ENCODE measurements at places on chromosomes 4 and X.

DNA sequence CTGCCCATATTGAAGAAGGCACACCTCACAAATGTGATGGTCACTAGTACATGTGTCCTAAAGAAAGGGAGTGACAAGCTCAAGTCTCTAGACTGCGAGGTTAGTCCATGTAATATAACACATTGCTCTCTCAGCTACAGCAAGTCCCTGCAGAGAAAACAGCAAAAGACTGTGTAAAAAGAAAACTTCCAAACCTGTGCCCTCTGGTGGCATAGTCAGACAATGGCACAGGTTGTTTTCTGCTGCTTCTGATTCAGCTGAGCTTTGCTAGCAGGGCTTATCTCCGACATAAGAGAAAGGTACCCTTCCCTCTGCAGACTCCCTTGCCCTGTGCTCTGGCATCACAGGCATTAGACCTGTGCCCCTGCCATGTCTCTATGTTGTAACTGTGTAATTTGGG is 1.4 kb upstream of the SERPINA7 start:
- DNase-seq: no peak

- DNase-seq: no peak
Observed at GRCh38 chr4:183637461-183637860, 21.5 kb downstream of the RWDD4 start.

DNA sequence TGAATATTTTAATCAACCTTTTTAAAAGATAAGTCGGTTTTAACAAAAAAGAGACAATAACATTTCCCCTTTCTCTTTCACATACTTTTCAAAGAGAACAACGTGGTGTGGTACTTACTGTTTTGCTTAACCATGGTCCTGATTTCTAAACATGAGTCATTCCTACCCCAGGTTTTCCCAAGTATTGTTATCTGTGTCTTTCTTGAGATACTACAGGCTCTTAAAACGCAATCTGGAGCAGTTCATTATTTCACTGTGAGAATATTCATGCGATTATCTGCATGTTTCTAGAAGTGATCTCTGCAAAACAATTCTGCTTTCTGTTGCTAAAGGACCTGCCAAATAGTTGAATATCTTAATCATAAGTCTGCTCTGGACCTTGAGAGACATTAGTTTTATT is 127.3 kb downstream of the TENM3 start:
- DNase-seq: no peak

DNA sequence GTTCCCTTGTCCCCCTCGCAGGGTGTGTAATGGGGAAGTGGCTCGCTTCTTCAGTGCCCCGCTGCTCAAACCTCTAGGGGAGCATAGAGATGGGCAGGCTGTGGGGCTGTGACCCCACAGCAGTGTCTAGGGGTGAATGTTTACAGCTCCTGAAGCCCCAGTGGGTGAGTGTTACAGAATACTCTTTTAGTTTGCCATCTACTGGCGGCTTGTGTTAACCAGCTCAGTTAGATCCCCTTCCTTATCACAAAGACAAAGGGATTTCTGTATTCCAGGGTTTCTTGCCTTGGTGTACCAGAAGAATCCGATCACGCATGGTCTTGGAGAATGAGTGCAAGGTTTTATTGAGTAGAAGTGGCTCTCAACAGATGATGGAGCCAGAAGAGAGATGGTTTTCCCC is 108.1 kb upstream of the IQCM start:
- DNase-seq: no peak

GRCh38 chrX:46961574-46962283 is 49.5 kb downstream of the JADE3 start:
- no peak for DNase-seq

- DNase-seq: no peak
Observed at GRCh38 chrX:24148535-24149350, 786 bp upstream of the ZFX start.

DNA sequence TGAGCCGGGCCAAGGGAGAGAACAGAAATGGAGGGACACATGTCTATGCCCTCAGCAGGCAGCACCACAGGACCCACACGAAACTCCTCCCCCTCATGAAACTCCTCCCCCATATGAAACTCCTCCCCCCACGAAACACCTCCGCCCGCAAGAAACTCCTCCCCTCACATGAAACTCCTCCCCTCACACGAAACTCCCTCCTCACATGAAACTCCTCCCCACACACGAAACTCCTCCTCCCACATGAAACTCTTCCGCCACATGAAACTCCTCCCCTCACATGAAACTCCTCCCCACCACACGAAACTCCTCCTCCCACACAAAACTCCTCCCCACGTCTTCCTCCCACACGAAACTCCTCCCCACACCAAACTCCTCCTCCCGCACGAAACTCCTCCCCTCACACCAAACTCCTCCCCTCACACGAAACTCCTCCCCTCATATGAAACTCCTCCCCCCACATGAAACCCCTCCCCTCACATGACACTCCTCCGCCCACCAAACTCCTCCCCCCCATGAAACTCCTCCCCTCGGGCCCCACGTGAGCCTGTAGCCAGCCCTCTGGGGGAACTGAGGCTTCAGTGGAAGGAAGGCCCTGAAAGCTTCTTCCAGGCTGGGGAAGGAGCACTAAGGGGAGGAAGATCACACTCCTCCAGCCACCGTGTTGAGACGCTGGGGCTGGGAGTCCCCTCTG is 15.2 kb downstream of the ADRA2C start:
- DNase-seq: no peak

DNA sequence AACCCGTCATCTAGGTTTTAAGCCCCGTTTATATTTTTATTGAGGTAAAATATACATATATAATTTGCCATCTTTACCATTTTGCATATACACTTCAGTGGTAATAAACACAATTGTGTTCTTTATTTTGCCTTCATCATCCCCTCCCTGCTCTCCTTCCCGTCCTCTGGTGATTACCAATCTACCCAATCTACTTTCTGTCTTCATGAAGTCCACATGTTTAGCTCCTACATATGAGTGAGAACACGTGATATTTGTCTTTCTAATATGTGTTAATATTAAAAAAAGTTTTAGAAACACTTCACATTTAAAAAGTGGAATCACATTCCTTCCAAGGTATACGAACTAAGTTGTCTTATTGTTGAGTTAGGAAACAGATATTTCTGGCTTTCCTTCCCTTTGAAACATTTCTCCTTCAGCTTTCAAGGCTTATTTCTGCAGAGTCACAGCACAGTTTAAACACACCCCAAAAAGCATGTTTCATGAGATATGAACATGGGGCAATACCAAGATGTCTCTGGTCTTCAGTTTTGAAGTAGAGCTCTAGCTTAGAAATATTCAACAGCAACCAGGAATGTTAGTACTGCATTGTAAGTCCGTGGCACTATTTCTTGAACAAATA is 35.9 kb downstream of the GYPA start:
- no peak for DNase-seq

DNA sequence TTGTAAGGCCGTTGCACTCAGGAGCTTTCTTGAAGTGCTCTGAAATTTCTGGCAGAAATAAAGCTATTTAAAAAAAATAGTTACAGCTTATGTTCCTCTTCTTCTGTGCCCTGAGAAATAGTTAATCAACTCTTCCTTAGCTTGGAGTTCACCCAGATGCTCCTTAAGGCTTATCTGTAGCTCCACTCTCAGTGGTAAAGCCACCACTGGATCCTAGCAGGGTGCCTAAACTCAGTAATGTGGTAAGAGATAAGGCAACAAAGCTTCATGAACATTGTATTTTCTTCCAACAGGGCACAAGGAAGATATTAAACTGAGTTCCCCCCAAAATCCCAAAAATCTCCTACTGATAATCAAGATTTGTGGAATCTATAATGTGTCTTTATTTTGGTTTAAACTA is 299.5 kb downstream of the MAPK10 start:
- no peak for DNase-seq

DNA sequence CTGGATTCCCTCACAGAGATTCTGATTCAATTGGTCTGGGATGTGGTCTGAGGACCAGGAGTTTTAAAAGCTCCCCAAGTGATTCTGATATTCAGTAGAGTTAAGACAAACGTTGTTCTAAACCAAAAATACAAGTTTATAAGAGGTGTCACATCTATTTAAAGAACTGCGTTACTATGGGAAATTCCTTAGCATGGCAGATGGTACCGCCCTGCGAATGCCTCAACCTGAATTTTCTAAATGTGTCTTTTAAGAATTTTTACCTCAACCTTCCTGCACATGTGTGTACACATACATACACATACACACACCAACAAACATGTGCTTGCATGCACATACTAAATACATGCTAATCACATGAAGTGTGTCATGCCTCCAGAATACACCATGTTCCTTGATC is 328.9 kb upstream of the TAPT1 start:
- DNase-seq: no peak

GRCh38 chrX:131801911-131802310 is 221.2 kb upstream of the STK26 start:
- DNase-seq: no peak

Measured in activated T-cell treated with anti-CD3 and anti-CD28 coated beads, Interleukin-2, amount 50 U/mL, for 1 hour (primary cell).